Effector memory CD8-positive, alpha-beta T cell (primary cell): ENCODE measurements at places on chromosomes 3 and 15.
A peak's percentile ranks its signal among the peaks of the same experiment; 100 is the strongest.

- no peaks in the 10 kb centered on the region for H3K27me3 ChIP-seq
- peaks cover 4% of the 10 kb centered on the region for H3K4me1 ChIP-seq
- H3K27ac ChIP-seq = no peak overlapping the region
- H3K36me3 ChIP-seq = no peaks in the 10 kb centered on the region
Measured at GRCh38 chr3:158789592-158789991, 12.3 kb upstream of the MFSD1 start.

GRCh38 chr3:35793667-35794066 is 154.3 kb downstream of the ARPP21 start:
- H3K36me3 ChIP-seq = no peaks in the 10 kb centered on the region
- H3K4me3 ChIP-seq = no peak overlapping the region
- H3K27ac ChIP-seq = no peak overlapping the region
- H3K27me3 ChIP-seq = no peaks in the 10 kb centered on the region
- no peaks in the 10 kb centered on the region for H3K4me1 ChIP-seq

DNA sequence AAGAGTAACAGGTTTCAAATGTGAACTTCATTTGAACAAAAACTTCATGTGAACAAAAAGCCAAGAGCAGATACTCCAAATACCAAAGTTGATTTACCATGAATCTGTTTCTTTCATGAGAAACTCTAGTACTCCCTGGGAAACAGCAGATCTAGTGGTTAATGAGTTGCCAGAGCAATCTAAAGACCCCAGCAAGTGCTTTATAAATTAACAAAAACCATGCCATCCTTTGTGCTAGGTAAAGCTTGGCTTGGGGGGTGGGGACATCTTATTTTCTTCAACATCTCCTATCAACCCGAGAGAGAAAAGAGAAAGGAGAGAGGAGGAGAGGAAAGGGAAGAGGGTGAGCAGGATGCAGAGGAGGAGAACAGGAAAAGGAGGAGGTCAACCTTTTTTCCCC is 100.7 kb downstream of the TBL1XR1 start:
- H3K27ac ChIP-seq = peak overlapping the region; percentile 54
- H3K4me3 ChIP-seq = no peak overlapping the region
- DNase-seq = no peak
- H3K36me3 ChIP-seq = peaks cover 5% of the 10 kb centered on the region
- H3K4me1 ChIP-seq = peaks cover 23% of the 10 kb centered on the region

DNA sequence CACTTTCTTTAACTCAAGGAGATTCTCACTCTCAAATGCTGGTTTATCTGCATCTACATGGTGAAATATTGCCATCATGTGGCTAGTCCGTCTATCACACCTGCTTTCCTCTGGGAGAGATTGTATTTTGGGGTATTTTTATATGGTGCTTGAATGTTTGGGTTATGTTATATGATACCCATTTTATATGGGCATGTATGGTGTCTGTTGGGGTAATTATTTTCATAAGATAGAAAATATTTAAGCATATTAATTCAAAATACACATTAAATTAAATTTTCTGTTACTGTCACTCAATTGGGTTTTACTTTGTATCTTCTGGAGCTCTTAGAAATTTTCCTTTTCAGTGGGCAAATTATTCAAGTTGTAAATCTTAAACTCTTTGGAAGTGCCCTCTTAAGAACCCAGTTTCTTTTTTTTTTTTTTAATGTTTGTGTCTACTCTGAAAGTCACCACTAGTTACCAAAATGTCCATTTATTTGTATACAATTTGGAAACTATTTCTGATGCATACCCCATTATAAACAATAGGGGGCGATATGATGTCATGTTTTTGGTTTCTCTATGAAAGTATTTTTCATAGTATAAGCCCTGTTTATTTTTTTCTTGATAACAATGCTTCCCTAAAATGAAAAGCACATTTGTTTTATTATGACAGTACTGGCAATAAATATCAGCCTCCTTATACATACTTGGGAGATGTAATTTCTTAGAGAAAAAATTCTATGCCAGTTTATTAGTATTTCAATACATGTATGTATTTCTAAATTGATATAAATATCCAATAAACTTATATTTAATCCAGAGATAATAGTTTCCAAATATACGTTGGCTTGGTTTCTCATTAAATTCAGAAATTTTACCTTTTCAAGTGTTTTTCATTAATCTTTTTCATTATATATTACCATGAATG is 36.1 kb upstream of the PLSCR5 start:
- DNase-seq = no peak
- no peaks in the 10 kb centered on the region for H3K4me1 ChIP-seq
- H3K4me3 ChIP-seq = no peak overlapping the region
- H3K36me3 ChIP-seq = no peaks in the 10 kb centered on the region

- no peak for DNase-seq
- H3K4me1 ChIP-seq = peaks cover 24% of the 10 kb centered on the region
- peaks cover 14% of the 10 kb centered on the region for H3K36me3 ChIP-seq
- H3K4me3 ChIP-seq = peak overlapping the region; percentile 96
- H3K27me3 ChIP-seq = no peaks in the 10 kb centered on the region
Measured at GRCh38 chr3:107523289-107523538, 452 bp downstream of the BBX start.

GRCh38 chr3:129595544-129596193 is 10.8 kb downstream of the PLXND1 start:
- H3K4me1 ChIP-seq = peaks cover 62% of the 10 kb centered on the region
- peaks cover 19% of the 10 kb centered on the region for H3K36me3 ChIP-seq
- no peak overlapping the region for H3K27ac ChIP-seq
- H3K27me3 ChIP-seq = no peaks in the 10 kb centered on the region
- H3K4me3 ChIP-seq = no peak overlapping the region

DNA sequence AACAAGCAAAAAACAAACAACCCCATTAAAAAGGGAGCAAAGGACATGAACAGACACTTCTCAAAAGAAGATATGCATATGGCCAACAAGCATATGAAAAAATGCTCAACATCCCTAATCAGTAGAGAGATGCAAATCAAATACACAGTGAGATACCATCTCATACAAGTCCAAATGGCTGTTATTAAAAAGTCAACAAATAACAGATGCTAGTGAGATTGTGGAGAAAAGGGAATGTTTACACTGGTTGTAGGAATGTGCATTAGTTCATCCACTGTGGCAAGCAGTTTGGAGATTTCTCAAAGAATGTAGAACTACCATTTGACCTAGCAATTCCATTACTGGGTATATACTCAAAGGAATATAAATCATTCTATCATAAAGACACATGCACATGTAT is 44.5 kb downstream of the RIOX2 start:
- DNase-seq = no peak
- H3K27ac ChIP-seq = no peak overlapping the region
- no peak overlapping the region for H3K4me3 ChIP-seq
- no peaks in the 10 kb centered on the region for H3K4me1 ChIP-seq
- no peaks in the 10 kb centered on the region for H3K36me3 ChIP-seq

GRCh38 chr3:77618686-77619085 is 578.8 kb downstream of the ROBO2 start:
- no peaks in the 10 kb centered on the region for H3K36me3 ChIP-seq
- no peaks in the 10 kb centered on the region for H3K27me3 ChIP-seq
- DNase-seq = no peak
- H3K4me3 ChIP-seq = no peak overlapping the region
- no peak overlapping the region for H3K27ac ChIP-seq

- H3K27me3 ChIP-seq = peaks cover 39% of the 10 kb centered on the region
- H3K27ac ChIP-seq = no peak overlapping the region
- no peak overlapping the region for H3K4me3 ChIP-seq
- H3K4me1 ChIP-seq = peaks cover 2% of the 10 kb centered on the region
Measured at GRCh38 chr15:29454506-29454905, 184.9 kb upstream of the NSMCE3 start.

DNA sequence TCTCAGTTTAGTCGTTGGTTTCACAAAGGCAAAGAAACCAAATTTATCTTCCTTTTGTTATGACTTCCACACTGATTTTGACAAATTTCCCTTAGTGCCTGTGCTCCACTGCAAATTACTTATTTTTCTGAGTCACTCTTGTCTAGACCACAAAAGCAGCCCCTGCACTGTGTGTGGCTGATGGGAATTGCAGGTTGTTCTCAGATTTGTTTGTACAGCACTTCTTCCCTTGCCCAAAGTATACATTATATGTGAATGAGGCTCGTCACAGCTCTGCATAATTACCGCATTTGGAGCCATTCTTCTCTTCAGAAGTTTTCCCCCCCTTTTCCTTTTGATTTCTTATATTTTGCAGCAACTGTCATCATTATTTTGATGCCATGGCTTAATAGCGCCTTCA is 354.2 kb upstream of the IL12A start:
- H3K27me3 ChIP-seq = no peaks in the 10 kb centered on the region
- DNase-seq = no peak
- H3K4me1 ChIP-seq = no peaks in the 10 kb centered on the region
- no peaks in the 10 kb centered on the region for H3K36me3 ChIP-seq
- H3K4me3 ChIP-seq = no peak overlapping the region

GRCh38 chr3:73094129-73094528 is 32.7 kb downstream of the EBLN2 start:
- H3K27me3 ChIP-seq = peaks cover 12% of the 10 kb centered on the region
- no peak overlapping the region for H3K27ac ChIP-seq
- H3K4me1 ChIP-seq = no peaks in the 10 kb centered on the region
- H3K36me3 ChIP-seq = no peaks in the 10 kb centered on the region

GRCh38 chr3:112472691-112473090 is 26.6 kb downstream of the BTLA start:
- H3K36me3 ChIP-seq = peaks cover 3% of the 10 kb centered on the region
- H3K4me1 ChIP-seq = peaks cover 40% of the 10 kb centered on the region
- H3K27me3 ChIP-seq = no peaks in the 10 kb centered on the region

DNA sequence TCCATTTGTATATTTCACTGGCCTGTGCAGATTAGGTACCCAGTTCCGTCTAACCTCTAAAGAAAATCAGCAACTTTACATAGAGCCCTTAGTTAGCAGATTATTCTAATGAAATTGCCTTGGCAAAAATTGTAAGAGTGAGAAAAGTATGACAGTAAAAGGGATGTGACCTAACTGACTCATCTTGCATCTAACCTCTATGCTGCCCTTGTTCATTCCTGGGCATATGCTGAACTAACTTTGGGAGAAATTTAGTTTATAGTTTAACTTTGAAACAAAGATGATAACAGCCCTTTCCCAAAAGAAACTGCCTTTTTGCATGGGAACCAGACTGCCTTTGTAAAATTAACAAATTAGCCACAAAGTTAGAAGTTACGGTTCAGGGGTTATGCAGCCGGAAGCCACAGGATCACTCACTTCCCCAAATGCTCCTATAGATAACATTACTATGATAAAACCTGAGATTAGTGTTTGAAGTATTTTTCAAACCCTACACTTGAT is 839.8 kb upstream of the ALCAM start:
- no peaks in the 10 kb centered on the region for H3K27me3 ChIP-seq
- H3K4me3 ChIP-seq = no peak overlapping the region
- no peak overlapping the region for H3K27ac ChIP-seq
- no peaks in the 10 kb centered on the region for H3K4me1 ChIP-seq
- DNase-seq = no peak
- H3K36me3 ChIP-seq = peaks cover 3% of the 10 kb centered on the region

GRCh38 chr3:72373139-72373538 is 475.1 kb downstream of the SHQ1 start:
- H3K27me3 ChIP-seq = no peaks in the 10 kb centered on the region
- no peak for DNase-seq
- H3K36me3 ChIP-seq = peaks cover 12% of the 10 kb centered on the region
- no peak overlapping the region for H3K27ac ChIP-seq
- peaks cover 2% of the 10 kb centered on the region for H3K4me1 ChIP-seq
- H3K4me3 ChIP-seq = no peak overlapping the region

GRCh38 chr3:52507359-52507758 is 12.2 kb downstream of the STAB1 start:
- no peaks in the 10 kb centered on the region for H3K4me1 ChIP-seq
- no peaks in the 10 kb centered on the region for H3K27me3 ChIP-seq
- no peak for DNase-seq
- H3K27ac ChIP-seq = peak overlapping the region; percentile 44
- H3K4me3 ChIP-seq = no peak overlapping the region

GRCh38 chr3:126900859-126901540 is 81.9 kb upstream of the PLXNA1 start:
- H3K4me3 ChIP-seq = no peak overlapping the region
- H3K27me3 ChIP-seq = no peaks in the 10 kb centered on the region
- DNase-seq = no peak
- H3K27ac ChIP-seq = no peak overlapping the region

GRCh38 chr15:64163659-64164362 is 989 bp upstream of the PPIB start:
- H3K36me3 ChIP-seq = peaks cover 34% of the 10 kb centered on the region
- H3K4me1 ChIP-seq = peaks cover 31% of the 10 kb centered on the region
- DNase-seq = no peak
- H3K27me3 ChIP-seq = no peaks in the 10 kb centered on the region
- H3K27ac ChIP-seq = peak overlapping the region; percentile 96
- H3K4me3 ChIP-seq = peak overlapping the region; percentile 79

DNA sequence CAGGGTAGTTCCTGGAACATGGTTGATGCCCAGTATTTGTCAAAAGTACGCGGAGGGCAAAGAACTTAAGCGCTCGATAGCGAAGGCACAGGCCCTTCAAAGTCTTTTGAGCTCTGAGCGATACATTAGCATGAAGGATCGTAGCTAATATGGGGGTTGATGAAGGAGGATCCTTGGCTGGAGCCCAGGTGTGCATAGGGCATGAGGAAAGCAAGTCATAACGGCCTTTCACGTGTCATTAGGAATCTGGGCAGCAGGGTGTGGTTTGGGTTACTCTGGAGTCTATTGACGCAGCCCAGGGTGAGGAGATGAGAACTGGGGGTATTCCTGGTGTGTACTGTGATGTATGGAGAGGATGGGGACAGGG is 31.7 kb downstream of the SPINK8 start:
- peak overlapping the region; percentile 97 for H3K4me3 ChIP-seq
- H3K36me3 ChIP-seq = peaks cover 9% of the 10 kb centered on the region
- H3K27ac ChIP-seq = peak overlapping the region; percentile 97
- H3K4me1 ChIP-seq = peaks cover 31% of the 10 kb centered on the region

GRCh38 chr3:102447272-102447671 is 12.5 kb downstream of the ZPLD1 start:
- no peak overlapping the region for H3K27ac ChIP-seq
- no peaks in the 10 kb centered on the region for H3K36me3 ChIP-seq
- H3K4me1 ChIP-seq = no peaks in the 10 kb centered on the region

GRCh38 chr15:38085114-38085513 is 150.7 kb downstream of the TMCO5A start:
- H3K4me1 ChIP-seq = peaks cover 15% of the 10 kb centered on the region
- H3K27me3 ChIP-seq = no peaks in the 10 kb centered on the region
- no peaks in the 10 kb centered on the region for H3K36me3 ChIP-seq
- H3K27ac ChIP-seq = no peak overlapping the region
- H3K4me3 ChIP-seq = peak overlapping the region; percentile 0

GRCh38 chr15:91966194-91966552 is 112.7 kb downstream of the SLCO3A1 start:
- no peak overlapping the region for H3K27ac ChIP-seq
- H3K4me1 ChIP-seq = peaks cover 47% of the 10 kb centered on the region
- H3K36me3 ChIP-seq = no peaks in the 10 kb centered on the region
- H3K4me3 ChIP-seq = no peak overlapping the region

GRCh38 chr3:55802816-55803215 is 315.7 kb upstream of the WNT5A start:
- no peak overlapping the region for H3K4me3 ChIP-seq
- no peaks in the 10 kb centered on the region for H3K4me1 ChIP-seq
- no peak for DNase-seq
